Left ventricle myocardium inferior (tissue), 1 donor: ENCODE measurements at places on chromosomes 3 and 15. TPM values are rescaled to one million over a fixed set of nuclear protein-coding genes. Genes with fewer than 3 reads are reported as not detected.

- H3K4me1 ChIP-seq = no peaks in the 10 kb centered on the region
- H3K27ac ChIP-seq = no peak overlapping the region
- no peaks in the 10 kb centered on the region for H3K36me3 ChIP-seq
- H3K4me3 ChIP-seq = no peak overlapping the region
These were observed 312.9 kb downstream of the PDCD6IP start for GRCh38 chr3:34111361-34111760.

The GHSR gene
- total RNA-seq = not detected

The SLC51B gene
- not detected for total RNA-seq

DNA sequence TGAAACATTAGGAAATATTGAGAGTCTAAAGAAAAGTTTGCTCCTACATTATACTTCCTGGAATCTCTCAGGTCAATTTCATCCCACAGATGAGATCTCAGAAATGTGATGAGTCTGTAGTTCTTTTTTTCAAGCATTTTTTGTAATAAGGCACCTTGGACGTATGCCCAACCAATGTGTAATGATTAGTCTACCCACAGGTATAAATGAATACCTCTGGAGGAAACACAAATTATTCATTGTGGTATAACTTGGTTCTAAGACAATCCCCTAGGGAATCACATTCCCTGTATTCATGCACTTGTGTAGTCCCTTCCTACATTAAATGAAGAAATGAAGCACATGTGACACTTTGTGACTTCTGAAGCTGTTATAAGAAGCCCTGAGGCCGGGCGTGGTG lies 596.2 kb upstream of the UBE2E2 start:
- no peaks in the 10 kb centered on the region for H3K4me1 ChIP-seq
- DNase-seq = no peak
- no peaks in the 10 kb centered on the region for H3K36me3 ChIP-seq
- H3K4me3 ChIP-seq = no peak overlapping the region

The THSD4 gene
- total RNA-seq = 95.8 TPM

The PSTPIP1 gene
- 3.5 TPM for total RNA-seq

DNA sequence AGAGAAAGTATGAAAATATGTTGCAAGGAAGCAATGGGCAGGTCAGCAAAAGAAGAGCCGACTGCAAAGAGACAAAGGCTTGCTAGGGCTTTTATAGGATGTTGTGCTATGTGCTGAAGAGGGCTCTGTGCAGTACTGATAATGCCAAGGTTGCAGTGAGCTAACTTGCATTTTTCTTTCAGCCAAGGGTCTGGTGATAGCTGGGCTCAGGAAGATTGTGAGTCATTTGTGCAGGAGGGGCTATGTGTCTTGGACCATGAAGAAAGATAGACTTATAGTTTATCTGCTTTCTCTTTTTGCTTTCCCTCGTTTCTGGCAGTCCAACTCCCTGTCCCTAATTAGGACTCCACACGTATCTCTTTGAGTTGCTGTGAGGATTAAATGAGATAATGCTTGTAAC lies 64.5 kb upstream of the LRIG1 start:
- H3K27ac ChIP-seq = no peak overlapping the region
- no peak overlapping the region for H3K4me3 ChIP-seq
- H3K27me3 ChIP-seq = no peaks in the 10 kb centered on the region
- no peaks in the 10 kb centered on the region for H3K36me3 ChIP-seq
- no peak for DNase-seq

DNA sequence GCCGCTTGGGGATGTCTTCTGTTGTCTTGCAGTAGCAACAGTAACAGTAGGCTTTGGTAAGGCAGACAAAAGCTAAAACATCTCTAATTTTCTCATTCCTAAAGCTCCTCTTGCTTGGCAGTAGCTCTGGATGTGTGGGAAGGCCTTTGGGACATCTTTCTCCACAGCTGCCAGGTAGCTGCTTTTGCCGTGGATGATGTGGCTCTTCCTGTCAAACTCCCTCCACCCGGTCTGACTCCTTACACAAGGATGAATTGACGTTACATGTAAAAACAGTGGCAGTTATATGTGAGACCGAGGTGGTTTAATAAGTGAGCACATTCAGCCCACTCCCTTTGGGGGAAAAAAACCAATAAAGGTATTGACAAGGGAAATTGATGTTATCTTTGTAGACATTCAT lies 309.1 kb downstream of the TUSC7 start:
- no peaks in the 10 kb centered on the region for H3K4me1 ChIP-seq
- no peaks in the 10 kb centered on the region for H3K27me3 ChIP-seq
- no peak overlapping the region for H3K4me3 ChIP-seq

DNA sequence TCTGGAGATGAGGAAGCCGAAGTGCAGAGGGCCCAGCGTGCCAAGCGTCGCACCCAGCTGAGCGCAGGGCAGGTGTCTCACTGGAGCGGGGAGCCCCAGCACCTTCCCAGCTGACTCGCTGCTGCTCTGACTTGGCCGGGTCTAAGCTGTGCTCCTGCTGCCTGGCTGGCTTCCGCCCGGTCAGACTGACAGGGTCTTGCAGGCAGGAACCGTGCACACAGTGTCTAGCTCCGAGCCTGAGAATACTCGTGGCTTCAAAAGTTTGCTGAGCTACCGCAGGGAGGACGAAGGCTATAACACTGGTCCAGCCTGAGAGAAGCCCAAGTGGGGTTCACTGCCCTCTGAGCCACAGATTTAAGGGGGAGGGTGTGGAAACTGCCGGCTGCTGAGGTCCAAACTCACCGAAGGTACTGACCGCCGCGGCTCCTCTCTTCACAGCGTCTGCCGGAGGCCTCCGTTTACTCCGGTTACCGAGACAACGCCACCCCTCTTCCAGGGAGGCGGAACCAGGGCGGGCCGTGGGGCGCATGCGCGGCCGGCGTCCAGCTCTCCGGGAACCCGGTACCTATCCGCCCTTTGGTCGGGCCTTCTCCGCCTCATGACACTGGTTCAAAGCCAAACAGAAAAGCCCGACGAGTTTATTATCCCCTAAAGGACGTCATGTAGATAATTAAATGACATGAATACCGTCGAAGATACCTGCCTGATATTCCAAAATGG lies at the start of gene CFAP44:
Gene CFAP44, minus strand, starts transcription at position 443 of the 720 bp plus-strand sequence. CDS start 7,829 bp downstream, outside the sequence.
- no peak within 1 kb of the TSS for H3K27ac ChIP-seq
- DNase-seq = peak; percentile 72
- H3K4me1 ChIP-seq = no peaks in the 10 kb centered on the region
- peak within 1 kb of the TSS; percentile 58 for H3K4me3 ChIP-seq
- no peaks in the 10 kb centered on the region for H3K27me3 ChIP-seq

The ARL8B gene
- total RNA-seq = 66.7 TPM

- H3K27me3 ChIP-seq = no peaks in the 10 kb centered on the region
- H3K36me3 ChIP-seq = peaks cover 32% of the 10 kb centered on the region
- peaks cover 30% of the 10 kb centered on the region for H3K4me1 ChIP-seq
- DNase-seq = peak; percentile 67
- peak overlapping the region; percentile 66 for H3K27ac ChIP-seq
These were observed 11.0 kb downstream of the STARD5 start for GRCh38 chr15:81312790-81313543.

The JMJD7 gene
- total RNA-seq = 12.1 TPM

GRCh38 chr3:30440880-30441279 lies 165.5 kb upstream of the TGFBR2 start:
- DNase-seq = no peak
- H3K27ac ChIP-seq = peak overlapping the region; percentile 92
- peak overlapping the region; percentile 7 for H3K4me3 ChIP-seq
- no peaks in the 10 kb centered on the region for H3K36me3 ChIP-seq
- peaks cover 65% of the 10 kb centered on the region for H3K4me1 ChIP-seq

The AP2M1 gene
- total RNA-seq = 336 TPM

GRCh38 chr15:75065851-75066509 lies 42.6 kb downstream of the PPCDC start:
- H3K4me3 ChIP-seq = no peak overlapping the region
- H3K4me1 ChIP-seq = peaks cover 62% of the 10 kb centered on the region
- no peaks in the 10 kb centered on the region for H3K36me3 ChIP-seq
- H3K27me3 ChIP-seq = no peaks in the 10 kb centered on the region
- DNase-seq = no peak
- H3K27ac ChIP-seq = peak overlapping the region; percentile 80

DNA sequence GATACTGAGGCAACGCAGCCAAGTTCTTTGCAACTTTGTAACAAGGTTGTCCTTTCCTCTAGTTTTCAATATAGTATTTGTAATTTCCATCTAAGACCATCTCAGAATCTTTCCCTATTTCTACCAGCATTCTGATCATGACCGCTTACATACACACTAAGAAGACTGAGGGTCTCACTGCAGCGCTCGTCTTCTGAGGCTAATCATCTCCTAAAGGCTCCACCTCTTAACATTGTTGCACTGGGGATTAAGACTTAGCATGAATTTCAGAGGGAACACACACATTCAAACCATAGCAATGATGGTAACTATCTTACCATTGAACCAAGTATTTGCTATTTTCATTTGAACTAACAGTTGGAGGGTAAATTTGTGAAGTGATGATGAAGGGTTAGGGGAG lies 463.3 kb upstream of the CCDC54 start:
- H3K4me3 ChIP-seq = no peak overlapping the region
- no peaks in the 10 kb centered on the region for H3K27me3 ChIP-seq
- H3K4me1 ChIP-seq = no peaks in the 10 kb centered on the region
- DNase-seq = no peak
- H3K27ac ChIP-seq = no peak overlapping the region

- no peaks in the 10 kb centered on the region for H3K27me3 ChIP-seq
- no peak overlapping the region for H3K27ac ChIP-seq
- no peak for DNase-seq
- peaks cover 32% of the 10 kb centered on the region for H3K4me1 ChIP-seq
- no peak overlapping the region for H3K4me3 ChIP-seq
These were observed 15.2 kb downstream of the GXYLT2 start for GRCh38 chr3:72903004-72903403.

The SLC22A14 gene
- total RNA-seq = not detected
